ENCODE measurements at places on chromosomes 1 and 21.
A peak's percentile ranks its signal among the peaks of the same experiment; 100 is the strongest.

- no peak for DNase-seq
Measured at GRCh38 chr1:15110867-15111230, 42.7 kb upstream of the TMEM51 start.

DNA sequence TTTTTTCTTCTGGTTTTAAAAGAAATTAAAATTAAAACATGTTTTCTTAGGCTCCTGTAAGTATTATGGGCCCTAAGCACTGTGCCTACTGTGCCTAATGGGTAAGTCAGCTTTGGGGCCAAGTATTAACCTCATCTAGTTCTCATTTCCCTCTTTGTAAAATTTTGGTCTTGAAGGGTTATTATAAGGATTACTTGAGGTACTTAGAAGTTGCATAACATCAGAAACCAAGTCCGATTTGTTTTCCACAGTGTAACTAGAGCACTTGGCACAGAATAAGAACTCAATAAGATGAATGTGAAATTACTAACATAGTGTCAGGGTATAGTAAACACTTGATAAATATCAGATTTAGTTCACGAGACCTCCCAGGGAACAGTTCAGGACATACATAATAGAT lies 16.4 kb upstream of the OSBPL9 start:
- DNase-seq = no peak

- no peak for DNase-seq
Measured at GRCh38 chr1:216662681-216663080, 60.5 kb downstream of the ESRRG start.

GRCh38 chr1:113389953-113390834 lies at the start of gene MAGI3:
MAGI3 (plus strand) TSS chr1:113390515; CDS start chr1:113391034, 519 bp downstream.
- peak; percentile 92 for DNase-seq

- no peak for DNase-seq
Measured at GRCh38 chr1:84311296-84311695, 9.8 kb downstream of the SAMD13 start.

DNA sequence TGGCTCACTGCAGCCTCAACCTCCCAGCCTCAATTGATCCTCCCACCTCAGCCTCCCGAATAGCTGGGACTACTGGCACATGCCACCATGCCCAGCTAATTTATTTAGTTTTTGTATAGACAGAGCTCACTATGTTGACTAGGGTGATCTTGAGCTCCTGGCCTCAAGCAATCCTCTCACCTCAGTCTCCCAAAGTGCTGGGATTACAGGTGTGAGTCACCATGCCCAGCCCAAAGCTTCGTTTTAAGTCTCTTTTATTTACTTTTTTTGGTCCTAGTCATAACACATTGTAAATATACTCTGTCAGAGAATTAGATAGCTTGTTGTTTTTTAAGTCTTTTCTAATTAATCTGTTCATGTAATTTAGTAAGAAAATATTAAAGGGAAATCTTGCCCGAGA lies 42.8 kb downstream of the KCNK1 start:
- DNase-seq = no peak

- no peak for DNase-seq
Measured at GRCh38 chr1:4396551-4396950, 257.9 kb upstream of the AJAP1 start.

- peak; percentile 75 for DNase-seq
Measured at GRCh38 chr1:31762726-31763670, 1.1 kb downstream of the ADGRB2 start.

GRCh38 chr1:224629965-224630364 lies 13.8 kb downstream of the CNIH3 start:
- DNase-seq = no peak

GRCh38 chr1:81998165-81998564 lies 197.4 kb downstream of the ADGRL2 start:
- DNase-seq = no peak

DNA sequence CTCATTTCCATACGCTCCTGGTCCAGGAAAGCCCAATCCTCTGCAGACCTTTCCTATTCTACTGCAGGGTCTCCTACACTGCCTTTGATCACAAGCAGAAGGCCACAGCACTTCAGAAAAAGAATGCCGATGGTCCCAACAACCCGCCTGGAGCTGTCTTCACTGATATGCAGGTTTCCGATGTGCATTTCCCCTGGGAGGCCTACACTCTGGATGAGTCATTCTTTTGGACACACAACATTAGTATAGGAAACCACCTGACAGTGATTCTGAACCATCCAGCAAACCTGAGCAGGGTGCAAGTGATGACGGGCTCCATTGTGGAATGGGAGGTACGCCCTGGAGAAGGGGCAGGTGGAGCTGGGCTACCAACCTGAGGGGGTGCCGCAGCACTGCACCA lies 15.0 kb downstream of the PCAT6 start:
- DNase-seq = no peak

All from NCI-H1092 (cell line).